Activated CD4-positive, alpha-beta T cell treated with anti-CD3 and anti-CD28 coated beads for 36 hours (primary cell): ENCODE measurements at places on chromosomes 11 and 22. TPM values are rescaled to one million over a fixed set of nuclear protein-coding genes. Genes with fewer than 3 reads are reported as not detected.

DNA sequence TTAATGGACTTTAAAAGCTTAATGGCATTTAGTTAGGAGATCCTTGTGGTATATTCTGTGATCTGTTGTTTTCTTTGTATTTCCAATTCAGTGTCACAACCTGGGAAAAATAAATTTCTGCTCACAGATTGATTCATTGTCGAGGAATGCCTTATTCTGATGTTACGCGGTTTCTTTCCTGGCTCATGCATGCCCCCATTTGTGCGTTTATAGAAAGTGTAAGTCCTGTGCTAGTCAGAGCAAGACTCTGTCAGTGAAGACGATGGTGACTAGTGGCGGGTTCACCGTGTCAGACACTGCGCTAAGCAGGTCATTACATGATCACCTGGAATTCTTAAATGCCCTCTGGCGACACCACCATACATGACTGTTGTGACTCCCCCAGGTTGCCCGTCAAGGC lies 169.4 kb downstream of the TBC1D22A start:
- peaks cover 13% of the 10 kb centered on the region for H3K36me3 ChIP-seq
- no peak overlapping the region for H3K4me3 ChIP-seq
- H3K4me1 ChIP-seq: peaks cover 20% of the 10 kb centered on the region
- no peak for DNase-seq

SAA1 gene
- not detected for total RNA-seq

DNA sequence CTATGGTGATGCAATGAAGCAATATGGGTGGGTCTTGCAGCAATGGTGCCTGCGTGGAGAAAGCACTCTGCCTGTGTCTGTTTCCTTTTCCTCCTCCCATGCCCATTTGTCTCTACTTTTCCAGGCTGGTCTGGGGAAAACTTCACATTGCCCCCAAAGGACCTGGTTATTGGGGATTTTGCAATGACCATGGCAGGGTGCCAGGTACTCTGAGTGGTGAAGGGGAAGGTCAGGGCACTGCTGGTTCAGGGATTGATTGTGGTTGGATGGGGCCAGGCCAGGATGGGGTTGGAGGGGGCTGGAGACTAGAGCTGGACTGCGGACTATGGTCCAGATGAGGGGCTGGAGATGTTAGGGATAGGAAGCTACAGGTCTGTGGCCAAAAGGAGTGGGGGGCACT lies 92.1 kb downstream of the INSC start:
- no peaks in the 10 kb centered on the region for H3K27me3 ChIP-seq
- H3K27ac ChIP-seq: no peak overlapping the region
- H3K4me3 ChIP-seq: no peak overlapping the region
- no peaks in the 10 kb centered on the region for H3K4me1 ChIP-seq

GRCh38 chr11:67291481-67292381 lies 2.6 kb downstream of the ANKRD13D start:
- no peaks in the 10 kb centered on the region for H3K27me3 ChIP-seq
- DNase-seq: no peak
- H3K36me3 ChIP-seq: peaks cover 60% of the 10 kb centered on the region
- H3K4me3 ChIP-seq: no peak overlapping the region

DNA sequence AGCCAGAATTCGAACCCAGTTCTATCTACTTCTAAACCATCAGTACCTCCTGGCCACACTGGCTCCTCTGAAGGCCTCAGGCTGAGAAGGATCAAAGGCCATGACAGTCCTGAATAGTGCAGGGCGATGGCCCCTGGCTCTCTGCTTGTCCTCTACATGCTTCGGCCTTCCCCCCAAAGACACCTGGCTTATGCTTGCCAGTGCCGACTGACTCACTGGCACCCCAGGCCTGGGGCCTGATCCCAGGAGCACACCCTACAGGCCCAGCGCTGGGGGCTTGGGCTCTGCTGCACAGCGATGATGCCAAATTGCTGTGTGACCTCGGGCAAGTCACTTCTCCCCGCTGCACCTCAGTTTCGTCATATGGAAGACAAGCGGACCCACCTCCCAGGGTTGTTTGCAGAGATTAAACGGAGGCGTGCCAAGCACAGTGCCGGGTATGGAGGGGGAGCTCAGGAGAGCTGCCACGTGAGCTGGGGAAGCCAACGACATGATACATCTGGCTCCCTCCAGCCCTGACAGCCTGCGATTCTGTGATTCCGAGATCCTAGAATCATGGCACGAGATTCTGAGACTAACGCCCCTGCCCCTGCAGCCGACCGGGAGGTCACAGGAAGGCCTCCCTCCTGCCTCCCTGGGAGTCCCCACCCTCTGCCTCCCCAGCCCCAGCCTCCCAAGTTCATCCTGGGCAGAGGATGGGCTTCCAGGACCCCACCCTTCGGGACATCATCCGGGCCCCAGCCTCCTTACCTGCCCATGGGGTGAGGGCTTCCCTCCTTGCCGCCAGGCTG lies 1.0 kb downstream of the SSTR3 start:
- peaks cover 45% of the 10 kb centered on the region for H3K4me1 ChIP-seq
- no peak overlapping the region for H3K27ac ChIP-seq
- no peaks in the 10 kb centered on the region for H3K27me3 ChIP-seq
- H3K4me3 ChIP-seq: no peak overlapping the region

MAPK8IP2 gene
- 0.14 TPM for total RNA-seq

- no peak overlapping the region for H3K27ac ChIP-seq
- H3K4me1 ChIP-seq: no peaks in the 10 kb centered on the region
- H3K27me3 ChIP-seq: peaks cover 7% of the 10 kb centered on the region
- DNase-seq: no peak
- H3K4me3 ChIP-seq: no peak overlapping the region
- no peaks in the 10 kb centered on the region for H3K36me3 ChIP-seq
These were observed 7.0 kb downstream of the ASRGL1 start for GRCh38 chr11:62344210-62344609.

GRCh38 chr22:26444777-26445176 lies 15.7 kb downstream of the ASPHD2 start:
- peaks cover 8% of the 10 kb centered on the region for H3K36me3 ChIP-seq
- H3K27me3 ChIP-seq: no peaks in the 10 kb centered on the region
- H3K4me1 ChIP-seq: no peaks in the 10 kb centered on the region
- no peak for DNase-seq

DNA sequence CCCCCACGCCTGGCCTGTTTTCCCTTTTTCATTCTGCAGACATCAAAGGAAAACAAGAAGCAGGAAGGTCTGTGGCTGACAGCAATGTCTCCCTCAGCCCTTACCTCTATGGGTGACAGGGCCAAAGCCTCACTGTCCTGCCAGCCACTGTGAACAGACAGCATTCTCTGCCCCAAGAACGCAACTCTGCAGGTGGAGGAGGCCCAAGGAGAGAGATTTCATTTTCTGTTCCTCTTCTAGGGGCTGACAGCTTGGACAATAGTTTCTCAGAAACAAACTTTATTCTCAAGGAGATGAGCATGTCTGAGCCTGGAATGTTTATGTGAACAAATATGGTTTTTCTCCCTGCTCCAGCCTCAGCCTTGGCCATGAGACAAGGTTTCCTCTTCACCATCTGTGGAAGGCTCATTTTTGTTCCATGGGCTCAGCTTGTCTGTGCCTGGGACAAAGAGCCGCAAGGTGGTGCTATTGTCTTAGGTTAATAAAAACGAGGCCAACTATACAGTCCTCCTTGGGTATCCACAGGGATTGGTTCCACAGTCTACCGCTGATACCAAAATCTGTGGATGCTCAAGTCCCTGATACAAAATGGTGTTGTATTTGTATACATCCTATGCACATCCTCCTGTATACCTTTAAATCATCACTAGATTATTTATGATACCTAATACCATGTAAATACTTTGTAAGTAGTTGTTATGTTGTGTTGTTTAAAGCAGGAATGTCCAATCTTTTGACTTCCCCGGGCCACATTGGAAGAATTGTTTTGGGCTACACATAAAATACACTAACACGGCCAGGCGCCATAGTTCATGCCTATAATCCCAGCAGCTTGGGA lies 5.8 kb downstream of the PIWIL3 start:
- peak; percentile 72 for DNase-seq
- H3K27ac ChIP-seq: no peak overlapping the region
- no peak overlapping the region for H3K4me3 ChIP-seq

DNA sequence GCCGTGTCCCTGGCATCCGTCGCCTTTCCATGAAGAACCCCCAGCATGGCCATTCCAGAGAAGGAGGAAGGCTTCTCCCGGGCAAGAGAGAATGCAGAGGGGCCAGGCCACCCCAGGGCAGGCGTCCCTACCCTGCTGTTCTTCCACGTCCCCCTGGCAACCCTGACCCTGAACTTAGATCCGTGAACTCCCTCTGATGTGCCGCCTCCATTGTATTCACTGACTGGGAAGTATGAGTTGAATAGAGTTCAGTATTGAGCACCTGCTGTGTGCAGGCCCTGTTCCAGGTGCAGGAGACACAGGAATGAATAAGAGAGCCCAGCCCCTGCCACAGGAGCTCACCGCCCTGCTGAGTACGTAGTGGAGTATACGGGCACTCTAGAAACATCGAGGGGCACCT lies 29.1 kb upstream of the RELT start:
- no peaks in the 10 kb centered on the region for H3K36me3 ChIP-seq
- H3K27me3 ChIP-seq: no peaks in the 10 kb centered on the region
- DNase-seq: no peak
- no peak overlapping the region for H3K27ac ChIP-seq
- H3K4me1 ChIP-seq: peaks cover 2% of the 10 kb centered on the region

TNRC6B gene
- total RNA-seq: 40.3 TPM

OR8D4 gene
- not detected for total RNA-seq

IFTAP gene
- 5.7 TPM for total RNA-seq

RBM4 gene
- 104 TPM for total RNA-seq

IRAG1 gene
- total RNA-seq: not detected

TEF gene
- total RNA-seq: 2.2 TPM

GRCh38 chr11:95706974-95707387 lies 82.6 kb downstream of the FAM76B start:
- H3K4me3 ChIP-seq: no peak overlapping the region
- H3K27me3 ChIP-seq: no peaks in the 10 kb centered on the region
- no peaks in the 10 kb centered on the region for H3K36me3 ChIP-seq
- no peak for DNase-seq
- H3K4me1 ChIP-seq: peaks cover 12% of the 10 kb centered on the region

DNA sequence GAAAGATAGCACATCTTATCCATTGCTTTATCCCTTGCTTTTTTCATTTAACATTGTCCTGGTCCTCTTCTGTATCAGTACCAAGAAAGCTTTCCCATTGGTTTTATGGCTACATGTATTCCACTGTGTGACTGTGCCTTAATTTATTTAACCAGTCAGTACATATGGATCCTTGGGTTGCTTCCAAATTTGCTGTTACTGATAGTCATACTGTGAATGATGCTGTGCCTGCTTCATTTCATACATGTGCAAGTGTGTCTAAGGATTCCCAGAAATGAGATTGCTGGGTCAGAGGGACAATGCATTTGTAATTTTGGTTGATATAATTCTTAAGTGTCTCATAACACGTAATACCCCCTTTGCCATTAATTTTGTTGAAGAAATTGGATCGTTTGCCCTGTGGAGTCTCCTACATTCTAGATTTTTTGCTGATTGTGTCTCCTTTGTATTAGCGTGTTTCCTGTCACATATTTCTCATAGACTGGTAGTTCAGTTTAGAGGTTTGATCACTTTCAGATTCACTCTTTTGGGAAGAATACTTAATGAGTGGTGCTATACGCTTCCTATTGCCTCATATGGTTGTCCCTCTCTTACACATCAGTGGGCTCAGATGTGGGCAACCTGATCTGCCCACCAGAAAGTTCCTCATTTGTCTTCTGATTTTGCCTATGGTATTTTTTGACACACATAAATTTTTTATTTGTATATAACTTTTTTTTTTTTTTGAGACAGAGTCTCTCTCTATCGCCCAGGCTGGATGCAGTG lies 35.3 kb downstream of the MYBPC3 start:
- no peak for DNase-seq
- no peak overlapping the region for H3K4me3 ChIP-seq
- H3K4me1 ChIP-seq: peaks cover 9% of the 10 kb centered on the region
- no peaks in the 10 kb centered on the region for H3K27me3 ChIP-seq
- peak overlapping the region; percentile 68 for H3K27ac ChIP-seq

GRCh38 chr22:33142282-33143055 lies 84.3 kb upstream of the SYN3 start:
- peaks cover 7% of the 10 kb centered on the region for H3K27me3 ChIP-seq
- H3K4me3 ChIP-seq: no peak overlapping the region
- no peaks in the 10 kb centered on the region for H3K36me3 ChIP-seq
- DNase-seq: no peak
- H3K4me1 ChIP-seq: no peaks in the 10 kb centered on the region

GRCh38 chr11:134261626-134262488 lies 8.5 kb downstream of the ACAD8 start:
- no peaks in the 10 kb centered on the region for H3K4me1 ChIP-seq
- DNase-seq: peak; percentile 60
- H3K27me3 ChIP-seq: no peaks in the 10 kb centered on the region
- peaks cover 14% of the 10 kb centered on the region for H3K36me3 ChIP-seq
- no peak overlapping the region for H3K4me3 ChIP-seq
- no peak overlapping the region for H3K27ac ChIP-seq

MYOD1 gene
- not detected for total RNA-seq

RHBDD3 gene
- total RNA-seq: 23.2 TPM

GRCh38 chr22:39414886-39415285 lies 15.3 kb downstream of the TAB1 start:
- no peaks in the 10 kb centered on the region for H3K27me3 ChIP-seq
- H3K4me1 ChIP-seq: peaks cover 57% of the 10 kb centered on the region
- H3K4me3 ChIP-seq: no peak overlapping the region
- H3K36me3 ChIP-seq: peaks cover 27% of the 10 kb centered on the region
- DNase-seq: no peak

C1QTNF6 gene
- 8.4 TPM for total RNA-seq

MPEG1 gene
- total RNA-seq: not detected

GRCh38 chr22:37638391-37639069 lies 939 bp upstream of the SH3BP1 start:
- DNase-seq: peak; percentile 66
- no peaks in the 10 kb centered on the region for H3K27me3 ChIP-seq
- H3K36me3 ChIP-seq: peaks cover 18% of the 10 kb centered on the region
- peak overlapping the region; percentile 66 for H3K27ac ChIP-seq

- H3K27me3 ChIP-seq: no peaks in the 10 kb centered on the region
- DNase-seq: no peak
- no peak overlapping the region for H3K27ac ChIP-seq
- H3K4me3 ChIP-seq: no peak overlapping the region
These were observed 22.3 kb upstream of the TMEM191C start for GRCh38 chr22:21444701-21445436.

DNA sequence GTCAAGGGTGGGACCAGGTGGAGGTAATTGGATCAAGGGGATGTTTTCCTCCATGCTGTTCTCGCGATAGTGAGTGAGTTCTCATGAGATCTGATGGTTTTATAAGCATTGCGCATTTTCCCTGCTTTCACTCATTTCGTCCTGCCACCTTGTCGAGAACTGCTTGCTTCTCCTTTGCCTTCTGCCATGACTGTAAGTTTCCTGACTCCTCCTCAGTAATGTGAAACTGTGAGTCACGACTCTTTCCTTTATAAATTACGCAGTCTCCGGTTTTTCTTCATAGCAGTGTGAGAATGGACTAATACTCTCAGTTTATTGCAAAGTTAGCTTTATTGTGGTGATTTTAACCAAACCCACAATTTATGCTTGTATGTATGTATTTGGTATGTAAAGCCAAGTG lies 878.5 kb upstream of the ANO3 start:
- H3K27me3 ChIP-seq: no peaks in the 10 kb centered on the region
- H3K36me3 ChIP-seq: no peaks in the 10 kb centered on the region
- no peak for DNase-seq
- H3K4me1 ChIP-seq: no peaks in the 10 kb centered on the region
- H3K4me3 ChIP-seq: no peak overlapping the region

CCDC157 gene
- total RNA-seq: 3.7 TPM
